ENCODE measurements at places on chromosomes 1 and 21.

GRCh38 chr1:30060738-30061137 is 662.6 kb downstream of the MATN1 start:
- no peak for DNase-seq

GRCh38 chr1:53678507-53678906 is 60.5 kb downstream of the GLIS1 start:
- no peak for DNase-seq

- no peak for DNase-seq
Observed at GRCh38 chr1:97906567-97907241, 14.1 kb downstream of the DPYD start.

DNA sequence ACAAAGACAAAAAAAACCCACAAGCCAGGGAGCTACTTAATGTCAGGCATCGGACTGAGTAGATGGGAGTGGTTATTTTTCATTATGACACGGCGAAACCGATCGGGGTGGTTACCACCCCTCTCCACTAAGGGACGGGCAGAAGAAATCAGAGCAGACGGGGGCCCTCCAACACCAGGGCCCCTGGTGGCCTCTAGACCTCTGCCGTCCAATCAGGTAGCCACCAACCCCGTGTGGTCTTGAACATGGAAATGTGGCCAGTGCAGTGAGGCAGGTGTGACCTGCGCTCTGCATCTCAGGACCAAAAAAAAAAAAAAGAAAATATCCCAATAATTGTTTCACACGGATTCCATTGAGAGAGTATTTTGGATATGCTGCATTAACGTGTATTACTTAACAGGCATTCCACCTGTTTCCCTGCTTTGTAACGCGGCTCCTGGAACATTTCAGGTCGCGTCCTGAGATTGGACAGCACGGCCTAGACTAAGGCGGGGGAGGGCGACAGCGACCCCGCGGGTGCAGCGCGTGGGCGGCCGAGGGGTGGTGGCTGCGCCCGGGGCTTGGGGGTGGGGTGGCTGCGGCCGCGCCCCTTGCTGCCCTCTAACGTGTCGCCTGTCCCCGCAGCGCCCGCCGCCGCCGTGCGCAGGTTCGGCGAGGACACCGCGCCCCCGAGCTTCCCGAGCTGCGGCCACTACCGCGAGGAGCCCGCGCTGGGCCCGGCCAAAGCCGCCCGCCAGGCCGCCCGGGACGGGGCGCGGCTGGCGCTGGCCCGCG is 48.3 kb downstream of the SIM2 start:
- DNase-seq, result no peak

- no peak for DNase-seq
Observed at GRCh38 chr1:208864366-208864965, 620.3 kb upstream of the PLXNA2 start.

GRCh38 chr1:245306628-245307410 is 152.0 kb downstream of the KIF26B start:
- no peak for DNase-seq

- no peak for DNase-seq
Observed at GRCh38 chr1:89957107-89957506, 37.8 kb upstream of the ZNF326 start.

DNA sequence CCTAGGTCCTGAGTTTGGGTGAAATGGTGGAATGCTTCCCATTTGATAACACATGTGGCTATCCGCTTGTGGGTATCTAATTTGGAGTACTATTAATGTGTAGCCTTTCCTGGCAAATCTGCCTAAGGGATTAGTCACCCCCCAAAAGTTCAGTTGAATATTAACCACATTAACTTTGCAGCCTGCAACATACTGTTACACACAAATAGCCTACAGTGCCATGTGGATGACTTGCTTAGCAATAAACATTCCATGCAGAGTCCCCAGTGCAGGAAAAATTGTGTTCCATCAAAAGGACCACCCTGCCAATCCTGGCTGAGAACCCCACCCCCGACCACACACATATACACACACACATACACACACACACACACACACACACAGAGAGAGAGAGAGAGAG is 303.3 kb upstream of the ESRRG start:
- no peak for DNase-seq

DNA sequence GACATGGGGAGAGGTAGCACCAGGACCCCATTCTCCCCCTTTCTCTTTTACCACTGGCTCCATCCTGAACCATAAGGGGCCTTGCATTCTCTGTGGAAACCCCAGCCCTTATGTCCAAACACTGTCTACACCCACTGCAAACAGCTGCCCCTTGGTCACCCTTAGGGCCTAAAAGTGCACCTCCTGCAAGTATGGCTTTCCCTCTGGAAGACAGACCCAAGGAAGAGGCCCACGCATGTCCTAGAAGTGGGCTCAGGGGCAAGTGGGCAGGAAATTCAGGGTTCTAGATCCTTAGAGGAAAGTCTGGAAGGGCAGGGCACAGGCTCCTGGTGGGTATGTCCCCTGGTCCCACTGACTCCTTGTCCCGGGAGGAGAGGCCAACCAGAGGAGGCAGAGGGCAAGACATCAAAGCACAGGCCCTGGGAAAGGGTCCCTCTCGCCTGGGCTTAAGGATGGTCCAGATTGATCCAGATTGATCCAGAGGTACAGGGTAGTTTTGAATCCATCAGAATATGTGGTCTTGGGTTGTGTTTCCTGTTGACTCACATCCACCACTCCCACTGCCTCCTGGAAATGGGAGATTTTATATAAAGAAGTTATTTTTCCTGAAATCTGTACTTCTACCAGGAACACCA is 150.9 kb downstream of the GRIK3 start:
- DNase-seq, result no peak

GRCh38 chr1:219563568-219563967 is 49.3 kb downstream of the ZC3H11B start:
- DNase-seq, result no peak

DNA sequence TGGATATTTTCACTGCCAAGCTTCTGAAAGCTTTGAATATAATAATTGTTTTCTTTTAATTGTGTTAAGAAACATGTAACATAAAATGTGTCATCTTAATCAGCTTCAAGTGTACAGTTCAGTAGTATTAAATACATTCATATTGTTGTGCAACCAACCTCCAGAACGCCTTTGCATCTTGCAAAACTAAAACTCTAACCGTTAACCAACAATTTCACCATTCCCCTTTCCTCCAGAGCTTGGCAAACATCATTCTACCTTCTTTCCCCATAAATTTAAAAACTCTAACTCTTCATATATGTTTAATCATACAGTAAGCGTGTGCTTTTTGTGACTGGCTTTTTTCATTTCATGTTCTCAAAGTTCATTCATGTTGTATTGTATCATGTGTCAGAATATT is 2.1 kb downstream of the MNDA start:
- no peak for DNase-seq

DNA sequence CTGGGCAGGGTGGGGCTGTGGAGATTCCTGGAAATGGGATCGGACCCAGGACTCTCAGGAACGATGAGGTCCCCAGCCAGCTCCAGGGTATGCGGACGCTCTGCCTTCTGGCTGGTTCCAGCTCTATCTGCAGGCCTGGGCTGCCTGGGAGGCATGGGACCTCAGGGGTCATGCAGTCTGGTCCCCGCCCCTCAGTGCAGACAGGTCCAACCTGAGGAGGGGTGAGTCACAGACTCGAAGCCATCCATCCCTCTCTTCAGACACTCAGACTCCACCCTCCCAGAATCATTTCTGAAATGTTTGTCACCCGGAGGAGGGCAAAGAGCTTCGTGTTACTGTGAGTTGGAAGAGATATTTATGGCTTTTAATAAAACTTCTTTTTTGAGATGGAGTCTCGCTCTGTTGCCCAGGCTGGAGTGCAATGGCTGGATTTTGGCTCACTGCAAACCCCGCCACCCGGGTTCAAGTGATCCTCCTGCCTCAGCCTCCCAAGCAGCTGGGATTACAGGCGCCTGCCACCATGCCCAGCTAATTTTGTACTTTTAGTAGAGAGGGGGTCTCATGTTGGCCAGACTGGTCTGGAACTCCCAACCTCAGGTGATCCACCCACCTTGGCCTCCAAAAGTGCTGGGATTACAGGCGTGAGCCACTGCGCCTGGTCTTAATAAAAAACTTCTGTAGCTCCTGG is 5.9 kb upstream of the MYOM3 start:
- no peak for DNase-seq

- no peak for DNase-seq
Observed at GRCh38 chr1:230321341-230321740, 104.8 kb downstream of the PGBD5 start.

GRCh38 chr1:185860311-185860710 is 126.1 kb downstream of the HMCN1 start:
- DNase-seq, result no peak

DNA sequence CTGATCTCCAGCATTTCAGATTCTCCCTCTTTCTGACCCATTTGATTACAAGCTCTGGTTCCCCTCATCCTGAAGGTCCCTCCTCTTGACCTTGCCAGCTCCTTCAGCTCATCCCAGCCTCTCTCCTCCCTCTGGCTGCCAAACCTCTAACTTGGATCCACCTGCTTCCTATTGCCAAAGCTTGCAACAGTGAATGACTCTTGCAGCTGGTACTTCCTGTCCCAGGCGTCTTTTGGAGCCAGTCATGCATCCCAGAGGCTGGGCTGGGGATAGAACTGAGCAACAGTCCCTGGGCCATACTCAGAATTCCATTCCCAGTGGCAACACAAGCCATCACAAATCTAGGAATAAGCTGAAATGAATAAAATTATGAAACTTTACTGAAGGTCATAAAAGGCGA is 27.7 kb upstream of the SPOCD1 start:
- no peak for DNase-seq

GRCh38 chr1:84598418-84598817 is 24.2 kb upstream of the CTBS start:
- no peak for DNase-seq

All from esophagus squamous epithelium (tissue), 5 donors.